ENCODE measurements at places on chromosomes 5 and 9.

- no peak for DNase-seq
Observed at GRCh38 chr9:16154521-16155078, 601.8 kb downstream of the CCDC171 start.

DNA sequence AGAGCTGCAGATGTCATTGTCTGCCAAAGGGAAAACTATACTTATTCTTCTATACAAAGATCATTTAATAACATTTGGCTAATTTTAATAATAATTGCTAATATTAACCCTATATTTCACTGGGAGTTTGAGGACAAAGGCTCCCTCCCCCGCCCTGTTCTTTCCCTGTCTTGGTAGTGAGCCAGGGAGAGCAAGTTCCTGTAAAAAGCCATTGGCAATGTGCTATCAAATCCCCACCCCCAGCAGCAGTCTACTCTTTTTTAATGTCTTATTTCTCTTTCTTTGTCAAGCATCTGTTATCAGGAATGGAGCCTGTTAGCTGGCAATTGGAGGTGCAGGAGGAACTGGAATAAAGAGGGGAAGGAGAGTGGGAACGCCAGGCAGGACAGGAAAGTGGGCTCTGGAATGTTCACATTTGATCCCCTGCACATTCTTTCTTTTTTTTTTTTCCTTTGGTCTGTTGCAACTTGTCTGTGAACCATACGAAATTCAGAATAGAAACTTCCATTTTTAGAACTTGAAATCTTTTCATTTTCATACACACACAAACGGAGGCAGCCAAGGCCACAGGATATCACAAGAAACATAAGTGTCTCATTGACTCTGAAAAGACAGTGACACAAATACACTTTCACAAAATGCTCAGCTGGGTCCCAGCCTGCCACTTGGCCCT is 664.8 kb upstream of the ZNF608 start:
- DNase-seq = no peak

DNA sequence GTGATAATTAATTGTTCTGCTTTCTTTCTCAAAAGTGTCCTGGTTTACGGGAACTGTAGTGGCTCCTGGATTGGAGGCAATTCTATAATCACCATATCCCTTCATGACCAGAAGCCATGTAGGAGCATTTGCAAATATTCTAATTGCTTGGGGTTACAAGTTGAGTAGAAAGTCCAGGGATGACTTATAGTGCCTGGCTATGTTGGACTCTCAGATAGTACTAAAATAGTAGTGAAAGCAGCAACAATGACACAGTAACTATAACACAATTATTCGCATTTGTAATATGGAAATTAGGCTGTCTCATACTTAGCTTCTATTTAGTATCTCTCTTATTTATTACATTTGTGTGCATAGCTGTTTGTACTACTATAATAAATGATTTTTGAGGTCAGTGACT is 712.5 kb upstream of the GRAMD2B start:
- DNase-seq = no peak

GRCh38 chr5:72523960-72524582 is 16.9 kb upstream of the ZNF366 start:
- DNase-seq = peak; percentile 9

- peak; percentile 97 for DNase-seq
Observed at GRCh38 chr5:172114875-172115422, 73.1 kb downstream of the STK10 start.

DNA sequence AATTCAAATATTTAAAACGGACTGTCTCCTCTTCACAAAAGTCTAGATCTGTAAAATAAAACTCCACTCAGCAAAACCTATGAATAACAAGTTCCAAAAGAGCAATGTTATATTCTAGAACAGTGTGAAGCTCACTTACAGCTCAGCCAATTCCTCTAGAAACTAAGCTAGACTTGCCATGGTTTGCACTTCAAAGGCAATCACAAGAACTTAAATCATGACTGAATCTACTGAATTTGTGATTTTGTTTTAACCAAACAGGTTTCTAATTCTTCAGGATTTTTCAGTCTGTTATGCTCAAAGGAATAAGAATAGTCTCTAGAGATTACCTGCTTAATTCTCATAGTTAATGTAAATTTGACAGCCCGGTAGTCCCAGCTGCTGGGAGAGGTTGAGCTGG is 1.4 kb upstream of the PKD2L2 start:
- DNase-seq = no peak

- DNase-seq = no peak
Observed at GRCh38 chr9:2740616-2741015, 23.3 kb downstream of the KCNV2 start.

GRCh38 chr9:75892216-75892911 is 1.9 kb downstream of the PCSK5 start:
- no peak for DNase-seq

DNA sequence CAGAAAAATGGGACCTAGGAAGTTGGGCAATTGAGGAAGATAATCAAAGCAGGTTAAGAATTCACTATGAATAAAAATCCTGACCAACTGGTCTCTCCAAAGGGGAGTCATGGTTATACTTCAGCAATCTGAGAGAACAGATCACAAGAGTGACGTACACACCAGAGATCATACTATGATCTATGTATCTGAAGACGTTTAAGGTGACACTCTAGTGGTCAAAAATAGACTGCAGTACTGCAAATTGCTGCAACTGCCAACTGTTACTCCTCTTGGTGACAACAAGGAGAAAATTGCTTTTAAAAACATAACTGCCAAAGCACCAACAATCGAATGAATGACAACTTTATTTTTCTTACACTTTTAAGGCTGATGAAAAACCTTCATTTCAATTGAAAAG is 4.9 kb downstream of the AK6 start:
- peak; percentile 9 for DNase-seq

- DNase-seq = no peak
Observed at GRCh38 chr5:33903118-33903517, 11.3 kb upstream of the ADAMTS12 start.

GRCh38 chr9:114174876-114175771 is 19.8 kb downstream of the COL27A1 start:
- no peak for DNase-seq

DNA sequence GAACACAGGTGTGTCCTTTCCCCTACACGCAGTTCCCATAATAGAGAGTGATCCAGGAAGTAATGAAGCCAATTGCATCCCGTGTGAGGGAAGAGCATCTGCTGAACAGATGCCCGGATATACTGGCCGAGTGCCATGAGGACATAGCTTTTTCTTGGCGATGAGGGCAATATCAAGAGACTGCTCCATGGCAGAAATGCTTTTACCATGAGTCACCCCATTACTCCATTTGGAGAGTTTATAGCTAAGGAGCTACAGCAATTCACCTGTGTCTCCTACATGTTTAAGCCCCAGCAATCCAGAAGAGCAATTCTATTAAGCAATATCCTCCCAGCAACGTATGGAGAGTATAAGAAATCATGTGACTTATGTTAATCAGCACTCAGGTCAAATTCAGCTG is 222.0 kb upstream of the KLF4 start:
- no peak for DNase-seq

DNA sequence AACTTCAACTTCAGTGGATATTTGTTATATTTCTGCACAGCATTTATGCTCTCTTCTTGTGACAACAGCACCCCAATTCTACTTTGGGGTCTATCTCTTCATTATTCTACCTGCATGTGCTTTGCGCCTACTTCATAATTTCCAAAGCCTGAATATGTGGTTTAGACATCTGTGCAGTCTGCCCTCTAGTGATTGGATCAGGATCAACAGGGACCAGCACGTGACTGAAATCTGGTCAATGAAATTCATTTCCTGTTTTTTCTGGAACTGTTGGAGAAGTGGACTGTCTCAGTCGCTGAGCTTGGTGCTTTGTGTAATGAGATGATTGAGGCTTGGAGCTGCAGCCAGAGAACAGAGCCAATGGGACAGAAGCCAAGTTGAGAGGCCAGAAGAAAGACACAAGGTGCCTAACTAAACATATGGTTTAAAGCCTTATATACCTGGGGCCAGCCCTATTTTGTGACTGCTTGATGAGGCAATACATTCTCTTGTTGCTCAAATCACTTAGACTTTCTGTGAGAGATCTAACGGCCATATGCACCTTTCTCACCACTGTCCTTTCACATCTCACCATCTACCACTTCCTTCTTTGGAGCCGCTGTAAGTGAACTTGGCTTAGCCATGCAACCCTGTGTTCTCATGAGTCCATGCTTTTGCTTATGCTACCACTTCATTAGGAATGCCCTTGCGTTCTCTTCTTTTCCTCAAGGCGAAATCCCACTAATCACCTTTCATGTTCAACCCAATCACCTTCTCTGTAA is 68.8 kb upstream of the PPP2R2B start:
- no peak for DNase-seq

- DNase-seq = no peak
Observed at GRCh38 chr9:9283159-9283986, 1329.4 kb downstream of the PTPRD start.

DNA sequence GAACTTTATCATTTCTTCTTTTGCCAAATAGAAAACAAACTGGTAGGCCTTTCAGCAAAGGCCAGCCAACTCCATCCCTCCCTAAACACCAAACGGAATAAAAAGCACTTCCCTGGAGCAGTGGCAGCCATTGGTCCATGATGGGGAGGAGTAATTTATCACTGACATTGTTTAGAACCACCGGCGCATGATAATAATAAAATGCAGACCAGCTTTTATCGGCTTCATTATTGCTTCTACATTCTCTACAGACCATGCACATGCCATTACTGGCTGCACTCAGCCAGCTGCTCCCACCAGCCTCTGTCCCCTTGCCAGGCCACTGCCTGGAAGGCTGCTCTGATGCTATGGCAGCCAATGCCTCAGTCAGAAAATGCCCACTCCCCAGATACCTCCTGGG is 45.9 kb downstream of the ABCA1 start:
- no peak for DNase-seq

DNA sequence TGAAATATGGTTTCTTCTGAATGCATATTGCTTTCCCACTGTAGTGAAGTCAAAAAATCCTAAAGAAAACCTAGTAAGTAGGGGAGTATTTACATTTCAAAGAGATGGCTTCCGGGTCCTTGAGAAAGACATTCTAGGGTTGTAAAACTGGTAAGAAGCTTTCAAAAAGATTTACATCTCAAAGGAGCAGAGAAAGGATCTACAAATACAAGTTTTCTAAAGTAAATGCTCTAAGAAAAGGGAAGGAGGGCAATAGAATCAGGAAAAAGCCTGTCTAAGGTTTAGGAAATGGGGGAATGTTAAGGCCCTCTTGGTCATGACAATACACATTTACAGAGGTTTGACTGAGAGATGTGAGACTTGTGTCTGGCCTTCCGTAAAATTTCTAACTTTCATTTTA is 16.7 kb upstream of the TRPC7 start:
- no peak for DNase-seq

GRCh38 chr5:88824892-88825583 is 57.9 kb downstream of the MEF2C start:
- no peak for DNase-seq
